Fibroblast of villous mesenchyme (primary cell): ENCODE measurements at places on chromosomes 5 and 9. TPM values are rescaled to one million over a fixed set of nuclear protein-coding genes. Genes with fewer than 3 reads are reported as not detected.
A peak's percentile ranks its signal among the peaks of the same experiment; 100 is the strongest.

GRCh38 chr5:150649108-150650020, 8.9 kb downstream of the SYNPO start:
- no peak for DNase-seq

DNA sequence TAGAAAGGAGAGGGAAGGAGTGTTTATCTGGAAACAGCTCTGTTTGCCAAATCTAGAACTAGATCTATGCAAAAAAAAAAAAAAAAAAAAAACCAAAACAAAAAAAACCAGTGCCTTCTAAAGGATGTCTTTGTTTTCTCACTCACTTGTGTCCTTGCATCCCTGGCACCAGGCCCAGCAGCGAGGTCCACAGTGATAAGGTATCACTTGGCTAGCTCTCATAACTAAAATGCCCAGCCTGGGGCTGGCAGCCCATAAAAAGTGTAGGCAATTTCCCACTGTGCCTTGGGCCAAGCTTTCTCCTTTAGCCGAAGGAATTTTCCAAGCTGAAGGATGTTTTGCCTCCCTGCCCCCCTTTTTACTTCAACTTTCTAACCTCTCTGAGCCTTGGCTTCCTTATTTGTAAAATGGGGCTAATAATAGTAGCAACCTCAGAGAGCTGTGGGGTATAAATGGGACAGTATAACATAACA, 20.8 kb downstream of the RGS3 start:
- peak; percentile 59 for DNase-seq

- no peak for DNase-seq
Observed at GRCh38 chr9:28961623-28962022, 1388.3 kb upstream of the C9orf72 start.

DNA sequence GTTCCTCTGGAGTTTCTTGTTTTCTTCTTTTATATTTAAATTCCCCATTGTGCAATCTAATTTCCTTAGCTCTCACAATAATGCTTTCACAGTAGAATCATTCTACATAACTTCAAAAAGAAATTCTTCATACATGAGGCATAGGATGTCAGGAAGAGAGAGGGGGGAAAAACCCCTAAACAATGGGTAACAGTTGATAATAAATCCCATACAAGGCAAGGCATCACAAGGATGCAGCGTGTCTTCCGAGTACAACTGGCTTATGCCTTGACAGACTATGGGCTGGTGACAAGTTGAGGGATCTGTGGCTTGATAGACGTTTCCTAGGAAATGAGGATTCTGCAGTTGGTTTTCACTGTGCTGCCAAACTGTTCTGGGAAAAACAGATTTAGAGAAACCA, 247.4 kb downstream of the ARL15 start:
- DNase-seq = peak; percentile 29

- DNase-seq = no peak
Observed at GRCh38 chr5:135477613-135478066, 25.5 kb upstream of the TIFAB start.

DNA sequence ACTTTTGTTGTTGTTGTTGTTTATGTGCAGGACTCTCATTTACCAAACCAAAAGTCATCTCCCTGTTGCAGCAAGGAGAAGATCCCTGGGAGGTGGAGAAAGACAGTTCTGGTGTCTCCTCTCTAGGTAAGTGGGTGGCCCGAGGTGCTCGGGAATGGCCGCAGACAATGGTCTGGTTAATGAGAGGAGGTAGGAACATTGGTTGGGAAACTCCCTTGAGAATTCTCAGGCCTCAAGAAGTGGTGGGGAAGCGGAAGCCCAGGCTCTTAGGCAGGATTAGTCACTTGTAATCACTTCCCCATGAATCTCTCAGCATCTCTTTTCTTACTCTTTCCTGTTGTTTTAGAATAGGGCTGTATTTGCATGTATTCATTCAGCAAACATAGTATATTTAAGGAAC, 7.2 kb downstream of the ZNF354B start:
- no peak for DNase-seq

GRCh38 chr9:98971168-98971914, 27.6 kb downstream of the COL15A1 start:
- DNase-seq = peak; percentile 78

GRCh38 chr9:4301971-4302427, 2.1 kb upstream of the GLIS3 start:
- DNase-seq = peak; percentile 77

DNA sequence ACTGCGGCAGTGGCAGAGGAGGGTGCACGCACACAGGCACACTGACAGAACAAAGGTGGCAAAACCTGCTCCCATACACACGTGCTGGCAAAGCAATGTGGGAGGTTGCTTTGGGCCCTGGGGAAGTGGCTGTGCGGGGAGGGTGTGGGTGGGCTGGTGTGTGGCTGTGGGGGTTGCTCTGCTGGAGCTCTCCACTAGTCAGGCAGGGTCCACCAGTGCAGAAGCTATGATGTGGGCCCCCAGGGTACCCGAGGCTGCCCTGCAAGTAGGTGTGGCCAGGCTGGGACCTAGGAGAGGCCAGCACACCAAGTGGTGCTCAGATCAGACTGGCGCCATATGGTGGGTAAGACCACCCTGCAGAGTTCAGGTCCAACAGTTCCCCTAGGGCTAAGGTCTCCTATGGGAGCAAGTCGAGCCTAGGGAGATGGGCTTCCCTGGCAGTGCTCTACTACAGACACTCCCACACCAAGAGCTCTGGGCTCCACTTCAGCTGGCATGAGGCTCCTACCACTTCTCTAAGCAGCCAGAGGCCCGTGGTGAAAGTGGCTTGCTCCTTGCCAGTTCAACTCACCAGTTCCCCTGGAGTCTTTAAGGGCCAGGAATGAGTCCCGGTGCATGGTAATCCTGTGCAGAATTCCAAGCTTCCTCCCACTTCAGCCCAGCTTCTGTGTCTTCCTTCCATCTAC, 46.2 kb upstream of the IFNE start:
- DNase-seq = no peak

DNA sequence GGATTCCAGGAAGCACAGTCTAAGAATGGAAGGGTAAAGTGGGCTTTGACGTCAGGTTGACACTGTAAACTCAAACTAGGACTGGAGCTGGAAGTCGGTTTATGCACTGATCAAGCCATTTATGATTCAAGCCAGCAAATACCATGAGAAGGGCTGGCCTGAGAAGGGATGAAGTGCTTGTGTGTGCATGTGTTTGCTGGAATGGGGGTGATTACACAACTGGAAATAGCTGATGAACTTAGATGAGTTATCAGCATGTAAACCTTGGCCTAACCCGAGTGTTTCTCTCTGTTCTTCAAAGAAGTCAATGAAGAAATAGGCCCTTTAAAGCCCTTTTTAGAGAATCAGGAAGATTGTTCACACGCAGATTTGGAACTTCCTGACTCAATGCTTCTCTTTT, 287.6 kb downstream of the RFX3 start:
- peak; percentile 49 for DNase-seq

- DNase-seq = no peak
Observed at GRCh38 chr5:74126294-74126693, 500.3 kb downstream of the ARHGEF28 start.

- DNase-seq = no peak
Observed at GRCh38 chr5:21862986-21863385, 990.2 kb downstream of the CDH12 start.

GRCh38 chr5:44774279-44774880, 34.4 kb upstream of the MRPS30 start:
- peak; percentile 65 for DNase-seq

DNA sequence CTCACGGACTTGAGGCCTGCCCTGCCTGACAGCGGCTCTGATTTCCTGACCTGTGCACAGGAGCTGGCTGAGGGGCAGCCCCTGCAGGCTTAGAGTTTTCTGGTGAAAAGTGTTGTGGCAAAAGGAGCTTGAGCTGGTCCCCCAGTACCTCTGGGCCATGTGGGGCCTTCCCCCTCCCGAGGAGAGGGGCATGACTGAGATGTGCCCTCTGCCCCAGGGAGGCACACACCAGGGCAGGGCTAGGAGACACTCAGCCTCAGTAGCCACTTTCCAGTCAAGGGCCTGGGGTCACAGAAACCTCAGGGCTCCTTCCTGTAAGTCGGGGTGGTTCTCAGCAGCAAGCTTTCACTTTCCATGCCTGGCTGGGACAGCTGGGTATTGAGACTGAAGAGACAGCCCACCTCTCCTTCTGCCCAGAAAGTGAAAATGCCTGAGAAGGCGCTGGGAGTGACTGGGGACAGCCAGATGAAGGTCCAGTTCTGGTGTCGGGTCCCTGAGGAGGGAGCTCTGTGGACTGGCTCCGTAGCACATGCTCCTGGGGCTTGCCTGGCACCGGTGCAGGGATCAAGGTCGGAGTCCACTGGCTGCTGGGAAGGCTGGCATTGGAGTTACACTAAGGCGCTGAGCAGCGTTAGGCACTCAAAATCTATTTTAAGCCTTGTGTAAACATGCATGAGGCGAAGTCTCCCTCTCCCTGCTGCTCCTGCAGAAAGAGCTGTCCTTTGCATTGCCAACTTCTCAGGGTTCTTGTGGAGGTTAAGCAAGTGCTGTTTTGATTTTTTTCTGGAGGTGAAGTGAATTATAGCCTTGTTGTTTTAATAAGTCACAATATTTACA, 394.9 kb downstream of the GADD45G start:
- DNase-seq = peak; percentile 71

DNA sequence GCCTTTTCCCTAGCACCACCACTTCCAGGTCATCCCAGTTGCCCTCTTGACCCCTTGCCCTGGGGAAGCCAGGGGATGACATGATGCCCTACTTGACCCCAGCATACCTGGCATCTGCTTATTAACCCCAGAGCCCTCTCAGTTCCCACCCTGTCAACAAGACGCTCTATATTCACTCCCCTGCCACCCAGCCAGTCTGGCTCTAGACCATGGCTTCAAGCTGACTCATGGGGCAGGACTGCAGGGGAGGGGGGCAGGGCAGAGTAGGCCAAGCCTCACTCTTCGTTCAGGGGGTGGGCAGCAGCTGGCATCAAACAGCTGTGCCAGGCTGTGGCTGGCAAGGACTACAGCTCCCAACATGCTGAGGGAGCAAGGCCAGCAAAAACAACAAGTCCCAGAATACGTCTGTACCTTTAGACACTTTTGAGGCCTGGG, 5.3 kb downstream of the ATOSB start:
- peak; percentile 28 for DNase-seq

- no peak for DNase-seq
Observed at GRCh38 chr9:134566936-134567335, 74.7 kb upstream of the COL5A1 start.

- DNase-seq = peak; percentile 63
Observed at GRCh38 chr9:106897236-106897635, 34.3 kb downstream of the ZNF462 start.

GRCh38 chr9:129811967-129812363, 9.0 kb downstream of the TOR1B start:
- no peak for DNase-seq

- no peak for DNase-seq
Observed at GRCh38 chr9:17739022-17739421, 160.2 kb downstream of the SH3GL2 start.

- DNase-seq = no peak
Observed at GRCh38 chr9:105662184-105663104, at the start of gene TAL2. Gene TAL2 (plus strand): TSS chr9:105662457. CDS start chr9:105662497, 40 bp downstream.

DNA sequence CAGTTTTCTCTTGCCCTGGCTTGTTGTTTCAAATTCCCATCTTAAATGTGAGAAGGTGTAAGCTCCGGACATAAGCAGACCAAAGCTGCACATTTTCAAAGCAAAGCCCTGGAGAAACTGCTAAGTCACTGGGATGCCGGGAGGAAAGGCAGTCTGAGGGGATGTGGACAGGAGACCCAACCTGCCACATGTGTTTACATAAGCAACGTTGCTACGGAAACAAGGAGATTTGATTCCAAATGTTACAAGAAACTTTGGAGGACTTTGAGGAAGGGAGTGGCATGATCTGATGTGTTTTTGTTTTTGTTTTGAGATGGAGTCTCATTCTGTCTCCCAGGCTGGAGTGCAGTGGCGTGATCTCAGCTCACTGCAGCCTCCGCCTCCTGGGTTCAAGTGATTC, 25.7 kb upstream of the INSYN2B start:
- DNase-seq = no peak

GRCh38 chr5:176631383-176632200, 1.1 kb downstream of the EIF4E1B start:
- DNase-seq = no peak

DNA sequence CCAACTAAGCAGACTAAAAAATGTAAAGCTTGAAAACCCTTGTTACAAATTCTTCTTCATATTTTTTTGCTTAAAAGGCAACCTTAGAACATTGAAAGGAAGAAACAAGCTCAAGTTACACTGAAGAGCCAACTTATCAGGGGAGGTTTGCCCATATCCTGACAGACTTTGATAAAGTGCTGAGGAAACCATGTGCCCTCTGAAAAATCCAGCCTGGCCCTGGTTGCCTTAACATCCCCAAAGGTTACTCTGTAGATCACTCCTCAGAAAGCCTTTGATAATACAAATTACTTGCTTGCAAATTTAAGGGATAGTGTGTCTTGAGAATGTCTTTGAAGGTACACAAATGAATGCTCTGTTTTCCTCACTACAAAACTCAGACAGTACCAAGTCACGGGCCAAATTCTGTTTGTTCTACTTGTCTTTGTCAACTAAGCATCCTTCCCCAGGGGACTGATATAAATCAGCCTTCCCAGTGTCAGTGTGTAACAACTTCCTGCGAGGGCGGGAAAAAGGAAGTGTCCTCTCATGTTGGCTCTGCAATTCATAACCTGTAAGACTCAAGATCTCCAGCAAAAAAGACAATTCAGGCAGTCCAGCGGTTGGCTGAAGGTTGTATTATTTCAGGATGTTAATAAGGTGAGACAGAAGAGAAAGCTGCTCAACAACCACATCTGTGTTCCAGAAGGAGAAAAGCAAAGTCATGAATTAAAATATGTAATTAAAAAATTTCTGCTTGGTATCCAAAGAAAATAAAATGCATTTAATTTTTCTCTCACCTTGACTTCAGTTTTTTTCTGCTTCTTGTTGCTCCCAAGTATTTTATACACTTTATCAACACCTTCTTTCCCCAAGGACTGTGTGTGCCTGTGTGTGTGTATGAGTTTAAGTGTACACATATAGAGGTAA, 199.9 kb downstream of the PIK3R1 start:
- no peak for DNase-seq

DNA sequence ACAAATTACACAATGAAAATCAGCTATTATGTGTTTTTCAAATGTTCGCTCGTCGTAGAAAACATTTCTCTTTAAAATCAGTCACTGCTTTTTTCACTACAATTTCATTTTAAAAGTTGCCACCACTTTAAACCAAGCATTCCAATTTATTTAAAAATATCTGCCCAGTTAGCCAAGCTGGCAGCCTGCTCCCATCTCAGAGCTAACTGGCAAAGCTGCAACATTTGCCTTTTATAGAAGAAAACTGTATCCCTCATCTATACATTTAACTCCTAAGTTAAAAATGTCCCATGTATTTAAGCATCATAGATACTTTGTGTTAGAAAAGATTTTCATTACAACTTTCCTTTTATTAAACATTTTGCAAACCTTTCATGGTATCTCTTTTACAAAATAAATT, 294.9 kb upstream of the ADAMTS16 start:
- DNase-seq = no peak

- DNase-seq = no peak
Observed at GRCh38 chr9:35179347-35180280, 17.8 kb downstream of the UNC13B start.

- no peak for DNase-seq
Observed at GRCh38 chr9:136451221-136451877, 11.7 kb upstream of the INPP5E start.

Gene PALM2AKAP2
- 24.5 and 31.5 TPM in 2 replicates for total RNA-seq

Gene CCL28
- total RNA-seq = 1.3 TPM in 2 replicates

Gene FAM221B
- not detected in 2 replicates for total RNA-seq

Gene TMEM215
- not detected in 2 replicates for total RNA-seq

Gene C9
- under 0.01 TPM in 1 of 2 replicates, not detected in the other for total RNA-seq

Gene PHF24
- total RNA-seq = not detected in 2 replicates

Gene SLC9A3
- 0.86 and 0.97 TPM in 2 replicates for total RNA-seq

Gene GRM6
- not detected in 2 replicates for total RNA-seq

Gene TAF7
- 49.3 and 73.0 TPM in 2 replicates for total RNA-seq
